Fibroblast of the conjunctiva (primary cell): ENCODE measurements at places on chromosomes 2 and 18.

DNA sequence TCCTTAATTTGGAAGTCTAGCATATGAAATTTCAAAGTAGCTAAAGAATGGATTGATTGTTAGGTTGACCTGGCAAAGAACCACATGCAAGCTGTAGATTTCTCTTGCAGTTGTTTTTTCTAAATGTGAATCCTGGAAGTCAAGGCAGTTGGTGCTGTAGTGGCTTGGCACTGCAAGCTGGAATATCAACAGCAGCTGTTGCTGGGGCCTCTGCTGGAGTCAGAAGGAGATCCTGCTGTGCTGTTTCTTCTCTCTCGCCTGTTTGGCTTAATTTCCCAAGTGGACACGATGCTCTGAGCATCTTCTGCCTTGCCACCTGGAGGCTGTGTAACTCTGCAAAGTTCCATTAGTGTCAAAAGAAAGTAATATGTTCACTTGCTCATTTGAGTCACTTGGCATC, 12.6 kb downstream of the PIK3C3 start:
- no peak for DNase-seq

- DNase-seq = no peak
Measured at GRCh38 chr2:205685314-205686055, 3.2 kb downstream of the NRP2 start.

- peak; percentile 63 for DNase-seq
Measured at GRCh38 chr2:240997856-240998705, at the start of gene SNED1. TSS of gene SNED1 (plus strand) at chr2:240998618. CDS start at chr2:240998838, 220 bp downstream.

DNA sequence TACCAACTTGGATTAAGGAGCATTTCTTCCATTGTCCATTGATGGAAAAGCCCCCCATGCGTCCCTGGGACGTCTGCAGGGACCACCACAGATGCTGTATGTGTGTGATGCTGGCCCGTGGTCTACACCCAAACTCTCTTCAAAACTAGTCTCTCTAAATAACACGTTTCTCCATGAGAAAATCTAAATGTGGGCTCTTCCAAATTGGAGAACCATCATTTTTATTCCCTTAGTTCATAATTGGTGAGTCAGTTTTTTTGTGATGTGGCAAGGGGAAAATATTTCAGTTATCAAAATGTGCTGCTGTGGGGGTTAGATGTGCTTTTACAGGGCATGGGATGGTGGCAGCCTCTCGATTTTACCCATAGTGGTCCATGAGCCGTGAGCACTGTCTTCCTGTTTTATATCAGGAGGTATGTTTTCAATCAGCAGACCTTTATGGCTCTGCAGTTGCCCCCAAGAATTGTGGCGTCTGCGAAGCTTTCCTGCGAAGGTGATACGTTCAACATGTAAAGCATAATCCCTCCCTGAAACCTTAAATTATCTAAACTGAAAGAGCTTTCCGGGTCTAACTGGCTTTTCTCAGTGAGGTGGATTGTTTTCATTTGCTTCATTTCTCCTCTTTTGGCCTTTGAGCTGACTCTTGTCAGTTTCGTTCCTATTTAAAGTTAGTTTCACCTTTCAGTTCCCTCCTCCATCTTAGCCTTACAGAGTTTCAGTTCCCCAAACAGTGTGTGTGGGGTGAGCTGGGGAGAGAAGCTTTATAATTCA, 78.4 kb downstream of the SETBP1 start:
- DNase-seq = no peak

DNA sequence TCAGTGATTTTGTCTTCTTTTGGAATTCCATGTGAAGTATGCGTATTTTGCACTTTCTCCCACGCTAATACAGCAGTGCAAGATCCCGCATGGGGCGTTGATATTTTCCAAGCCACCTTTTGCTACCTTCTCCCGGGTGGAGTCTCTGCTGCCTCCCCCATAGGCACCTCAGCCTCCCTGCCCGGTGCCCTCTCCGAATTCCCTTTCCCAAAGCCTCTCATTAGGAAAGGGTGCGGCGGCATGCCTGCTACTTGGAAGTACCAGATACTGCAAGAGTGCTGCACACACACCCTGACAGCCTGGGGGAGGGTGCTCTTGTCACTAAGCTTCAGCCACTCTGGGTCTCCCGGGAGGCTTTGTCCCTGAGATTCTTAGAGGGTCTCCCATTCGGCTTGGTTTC, 114.4 kb upstream of the PXDN start:
- DNase-seq = no peak

GRCh38 chr18:54777989-54778388, 50.3 kb upstream of the RAB27B start:
- DNase-seq = no peak

DNA sequence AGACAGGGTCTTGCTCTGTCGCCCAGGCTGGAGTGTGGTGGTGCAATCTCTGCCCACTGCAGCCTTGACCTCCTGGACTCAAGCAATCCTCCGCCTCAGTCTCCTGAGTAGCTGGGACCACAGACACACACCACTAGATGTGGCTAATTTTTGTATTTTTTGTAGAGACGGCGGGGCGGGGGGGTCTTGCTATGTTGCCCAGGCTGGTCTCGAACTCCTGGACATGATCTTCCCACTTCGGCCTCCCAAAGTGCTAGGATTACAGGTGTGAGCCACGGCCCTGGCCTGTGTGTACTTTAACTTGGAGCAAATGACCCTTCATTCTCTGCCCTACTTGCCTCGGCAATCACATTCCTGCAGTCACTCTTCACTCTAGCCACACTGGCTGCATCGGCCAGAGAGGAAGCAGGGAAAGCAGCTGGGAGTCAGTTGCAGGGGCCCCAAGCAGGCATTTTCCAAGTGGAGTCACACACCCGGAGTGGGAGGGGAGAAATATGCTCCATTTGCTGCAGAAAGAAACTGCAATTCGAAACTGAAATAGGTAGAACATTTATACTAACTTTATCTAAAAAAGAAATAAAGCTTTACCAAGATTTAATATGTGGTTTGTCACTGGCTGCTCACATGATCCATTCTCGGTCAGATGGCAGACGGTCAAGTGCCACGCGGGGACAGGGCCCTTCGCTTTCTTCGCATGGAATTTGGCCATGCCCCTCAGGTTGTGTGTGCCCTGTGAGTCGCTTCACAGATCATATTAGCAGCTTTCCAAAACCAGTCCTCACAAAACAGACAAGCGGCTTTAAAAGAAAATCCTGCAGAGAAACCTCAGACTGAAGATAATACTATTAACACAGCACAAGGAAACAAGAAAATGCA, 37.1 kb downstream of the FAM161A start:
- DNase-seq = no peak
